ENCODE measurements at places on chromosomes 4 and X.

DNA sequence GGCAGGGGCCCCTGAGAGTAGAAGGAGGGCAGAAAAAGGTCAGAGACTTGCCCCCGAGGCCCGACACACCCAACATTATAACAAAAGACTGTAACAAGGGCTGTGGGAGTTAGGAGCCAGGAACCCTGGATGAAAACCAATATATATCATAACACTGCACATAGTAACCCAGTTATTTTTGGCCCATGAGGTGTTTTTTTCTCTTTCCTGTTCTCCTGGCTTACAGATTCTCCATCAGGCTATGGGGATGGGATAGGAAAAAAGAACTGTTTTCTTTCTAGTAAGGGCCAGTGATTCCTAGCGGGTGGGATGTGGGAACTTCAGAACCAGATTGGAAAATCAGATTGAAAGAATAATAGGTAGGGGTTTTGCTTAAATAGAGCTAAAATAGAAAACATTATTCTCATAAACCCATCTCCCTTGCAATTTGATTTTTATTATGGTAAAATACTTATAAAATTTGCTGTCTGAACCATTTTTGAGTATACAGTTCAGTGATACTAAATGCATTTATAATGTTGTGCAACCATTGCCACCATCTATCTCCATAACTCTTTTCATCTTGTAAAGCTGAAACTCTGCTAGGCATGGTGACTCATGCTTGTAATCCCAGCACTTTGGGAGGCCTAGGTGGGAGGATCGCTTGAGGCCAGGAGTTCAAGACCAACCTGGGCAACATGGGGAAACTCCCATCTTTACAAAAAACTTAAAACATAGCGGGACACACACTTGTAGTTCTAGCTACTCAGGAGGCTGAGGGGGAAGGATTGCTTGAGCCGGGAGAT, 33.5 kb downstream of the SNX25 start:
- no peak for DNase-seq

DNA sequence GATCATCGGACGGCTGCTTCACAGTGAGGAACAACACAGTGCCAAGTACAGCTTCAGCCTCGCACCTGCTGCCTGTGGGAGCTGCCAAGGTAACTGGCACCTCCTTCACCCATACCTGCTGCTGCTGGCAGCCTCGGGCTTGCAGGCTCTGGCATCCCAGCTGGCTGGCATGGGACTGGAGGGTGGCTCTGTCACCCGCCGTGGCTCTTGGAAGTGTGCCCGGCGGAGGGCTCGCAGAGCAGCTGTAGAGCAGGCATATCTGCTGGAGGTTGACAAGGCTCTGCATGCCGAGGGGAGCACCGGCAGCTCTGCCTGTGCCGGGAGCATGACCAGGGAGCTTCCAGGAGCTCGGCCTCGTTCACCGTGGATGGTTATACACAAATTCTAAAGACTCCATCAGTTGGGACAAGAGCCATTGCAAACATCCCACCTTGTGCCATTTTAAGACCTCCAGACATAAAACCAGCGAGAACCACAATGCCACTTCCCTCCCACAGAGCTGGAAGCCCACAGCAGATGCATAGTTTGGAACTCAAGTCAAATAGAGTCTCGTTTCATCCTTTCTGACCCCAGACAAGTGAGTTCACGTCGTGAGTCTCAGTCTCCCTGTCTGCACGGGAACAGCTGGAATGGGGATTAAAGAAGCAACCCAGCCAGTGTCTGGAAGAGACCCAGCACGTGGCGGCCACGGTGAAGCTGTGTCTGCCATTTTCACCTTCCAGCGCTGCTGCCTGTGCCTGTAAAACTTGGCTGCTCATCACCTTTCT, 84.3 kb upstream of the PSAPL1 start:
- no peak for DNase-seq

GRCh38 chrX:18941896-18942295, 42.0 kb downstream of the PHKA2 start:
- no peak for DNase-seq

GRCh38 chrX:12440246-12440645, 302.0 kb downstream of the FRMPD4 start:
- DNase-seq: no peak
